ENCODE measurements at places on chromosomes 7 and 10.

DNA sequence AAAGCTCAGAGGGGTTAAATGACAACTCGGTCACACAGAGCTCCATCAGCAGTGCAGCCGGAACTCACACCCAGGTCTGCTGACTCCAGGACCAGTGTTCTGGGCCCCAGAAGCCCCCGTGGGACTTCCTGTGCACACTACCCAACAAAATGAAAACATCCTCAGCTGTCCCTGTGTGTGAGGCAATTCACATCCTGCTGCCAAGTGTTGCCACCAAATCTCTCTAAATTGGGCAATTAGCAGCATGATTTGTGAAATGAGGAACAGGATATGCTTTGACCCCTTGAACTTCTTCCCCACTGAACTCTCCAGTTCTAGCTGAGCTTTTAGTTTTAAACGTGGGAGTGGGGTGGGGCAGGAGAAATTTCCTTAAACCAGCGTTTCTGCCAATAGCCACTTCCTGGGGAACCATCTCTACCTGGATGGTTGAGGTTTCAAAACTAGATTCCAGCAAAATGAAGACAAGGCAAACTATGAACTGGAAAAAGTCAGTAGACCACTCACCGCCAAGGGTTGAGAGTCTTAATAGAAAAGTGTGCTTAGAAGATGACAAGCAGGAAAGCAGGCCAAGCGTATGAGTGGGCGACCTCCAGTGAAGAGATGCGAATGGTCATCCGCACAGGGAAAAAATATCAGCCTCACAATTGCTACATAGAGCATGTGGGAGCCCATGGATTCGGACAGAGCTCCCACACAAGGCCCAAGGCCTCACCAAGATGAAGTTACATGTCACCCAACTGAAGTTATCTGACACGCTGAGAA is 51.9 kb upstream of the CHST15 start:
- DNase-seq, result no peak

DNA sequence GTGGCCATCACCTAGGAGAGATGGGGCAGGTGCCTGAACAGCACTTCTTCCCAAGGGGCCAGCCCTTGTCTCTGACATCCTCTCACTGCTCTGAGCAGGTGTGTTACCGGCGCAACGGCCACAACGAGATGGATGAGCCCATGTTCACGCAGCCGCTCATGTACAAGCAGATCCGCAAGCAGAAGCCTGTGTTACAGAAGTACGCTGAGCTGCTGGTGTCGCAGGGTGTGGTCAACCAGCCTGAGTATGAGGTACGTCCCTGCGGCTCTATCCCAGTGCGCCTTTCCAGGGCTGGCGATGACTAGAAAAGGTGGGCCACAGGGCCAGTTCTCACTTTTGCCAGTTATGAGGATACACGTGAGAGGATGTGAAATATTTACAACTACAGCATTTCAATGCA is 54.3 kb upstream of the ZMIZ2 start:
- DNase-seq, result no peak

GRCh38 chr7:151087245-151088018 is 1.2 kb downstream of the AGAP3 start:
- DNase-seq, result no peak

DNA sequence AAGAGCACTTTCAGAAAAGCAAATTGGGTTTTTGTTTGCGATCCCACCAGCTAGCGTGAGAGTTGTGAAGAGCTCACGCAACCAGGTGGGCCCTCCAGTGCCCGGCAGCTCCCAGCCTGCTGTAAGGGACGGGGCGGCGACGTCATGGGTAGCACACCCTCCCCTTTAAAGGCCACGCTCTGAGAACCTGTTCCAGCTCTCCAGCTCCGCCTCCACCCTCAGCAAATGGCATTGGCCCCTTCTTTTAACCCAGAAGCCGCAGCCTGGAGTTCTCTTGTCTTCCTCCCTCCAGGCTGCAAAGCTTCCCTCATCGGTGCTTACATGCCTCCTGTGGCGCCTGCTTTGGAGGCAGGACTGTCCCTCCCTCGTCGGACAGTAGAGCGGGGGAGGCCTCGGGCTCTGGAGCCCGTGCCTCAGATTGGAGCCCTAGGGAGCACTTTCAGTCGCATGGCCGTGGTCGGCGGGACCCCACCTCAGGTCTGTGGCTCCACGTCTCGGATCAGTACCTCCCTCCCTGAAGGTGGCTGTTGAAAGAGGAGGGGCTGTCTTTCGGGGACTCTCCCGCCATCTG is 32.9 kb downstream of the WIPI2 start:
- no peak for DNase-seq

DNA sequence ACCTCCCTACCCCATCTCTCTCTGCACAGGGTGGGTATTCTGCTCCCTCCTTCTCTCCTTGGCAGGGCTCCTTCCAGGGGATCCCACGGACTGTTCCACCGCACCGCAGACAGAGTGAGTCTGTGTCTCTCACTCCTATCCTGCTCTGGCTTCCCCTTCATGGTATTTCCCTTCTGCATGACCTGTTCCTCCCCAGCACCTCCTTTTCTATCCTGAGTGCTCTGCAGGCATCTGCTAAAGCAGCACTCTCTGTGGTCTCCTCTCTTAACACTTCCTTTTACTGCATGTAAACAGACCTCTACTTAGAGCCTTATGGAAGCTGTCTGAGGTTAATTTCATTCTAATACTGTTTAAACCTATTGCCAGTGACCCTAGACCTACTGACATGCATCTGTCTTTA is 171.5 kb downstream of the CCSER2 start:
- DNase-seq, result no peak

- DNase-seq, result no peak
Measured at GRCh38 chr10:91551856-91552255, 81.0 kb downstream of the PPP1R3C start.

DNA sequence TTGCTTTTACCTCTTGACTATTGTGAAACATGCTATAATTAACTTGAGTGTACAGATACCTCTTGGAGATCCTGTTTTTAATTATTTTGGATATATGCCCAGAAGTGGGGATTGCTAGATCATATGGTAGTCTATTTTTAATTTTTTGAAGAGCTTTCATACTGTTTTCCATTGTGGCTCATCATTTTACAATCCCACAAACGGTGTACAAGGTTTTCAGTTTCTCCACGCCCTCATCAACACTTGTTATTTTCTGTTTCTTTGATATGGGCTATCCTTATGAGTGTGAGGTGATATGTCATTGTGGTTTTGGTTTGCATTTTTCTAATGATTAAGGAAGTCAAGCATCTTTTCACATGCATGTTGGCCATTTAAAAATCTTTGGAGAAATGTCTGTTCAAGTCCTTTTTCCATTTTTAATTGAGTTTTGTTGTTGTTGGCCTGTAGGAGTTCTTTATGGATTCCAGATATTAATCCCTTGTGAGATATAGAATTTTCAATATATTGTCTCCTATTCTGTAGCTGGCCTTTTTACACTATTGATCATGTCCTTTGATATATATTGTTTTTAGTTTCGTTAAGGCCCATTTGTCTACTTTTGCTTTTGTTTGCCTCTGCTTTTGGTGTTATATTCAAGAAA is 7.5 kb downstream of the AGK start:
- DNase-seq, result no peak

- DNase-seq, result no peak
Measured at GRCh38 chr7:66539902-66540375, 88.7 kb upstream of the KCTD7 start.

- DNase-seq, result no peak
Measured at GRCh38 chr10:90819911-90820310, 37.9 kb downstream of the HTR7 start.

- DNase-seq, result no peak
Measured at GRCh38 chr10:95605163-95605562, 44.0 kb upstream of the SORBS1 start.
